Stimulated activated CD8-positive, alpha-beta memory T cell treated with anti-CD3 and anti-CD28 coated beads, Interleukin-4, amount 100 ng/mL, for 1 hour (primary cell): ENCODE measurements at places on chromosomes 5 and 9.

GRCh38 chr5:45508135-45508534, 188.0 kb downstream of the HCN1 start:
- DNase-seq: no peak

DNA sequence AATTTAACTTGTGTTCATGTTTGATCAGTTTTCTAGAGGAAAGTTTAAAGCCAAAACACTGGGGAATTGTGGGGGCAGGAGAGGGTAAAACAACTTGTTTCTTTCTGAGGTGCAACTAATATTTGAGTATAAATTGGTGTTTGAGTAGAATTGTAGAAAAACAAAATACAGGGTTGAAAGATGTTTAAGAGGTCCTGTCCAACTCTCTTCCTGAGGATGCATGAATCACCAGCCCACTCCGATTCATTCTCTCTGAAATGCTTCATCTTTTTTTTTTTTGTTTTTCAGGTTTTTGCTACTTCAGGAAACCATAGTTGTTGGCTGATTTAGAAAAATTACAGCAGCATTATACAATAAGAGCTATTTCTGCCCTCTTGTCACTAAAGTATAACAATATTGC, 42.4 kb upstream of the TMC1 start:
- DNase-seq: no peak

DNA sequence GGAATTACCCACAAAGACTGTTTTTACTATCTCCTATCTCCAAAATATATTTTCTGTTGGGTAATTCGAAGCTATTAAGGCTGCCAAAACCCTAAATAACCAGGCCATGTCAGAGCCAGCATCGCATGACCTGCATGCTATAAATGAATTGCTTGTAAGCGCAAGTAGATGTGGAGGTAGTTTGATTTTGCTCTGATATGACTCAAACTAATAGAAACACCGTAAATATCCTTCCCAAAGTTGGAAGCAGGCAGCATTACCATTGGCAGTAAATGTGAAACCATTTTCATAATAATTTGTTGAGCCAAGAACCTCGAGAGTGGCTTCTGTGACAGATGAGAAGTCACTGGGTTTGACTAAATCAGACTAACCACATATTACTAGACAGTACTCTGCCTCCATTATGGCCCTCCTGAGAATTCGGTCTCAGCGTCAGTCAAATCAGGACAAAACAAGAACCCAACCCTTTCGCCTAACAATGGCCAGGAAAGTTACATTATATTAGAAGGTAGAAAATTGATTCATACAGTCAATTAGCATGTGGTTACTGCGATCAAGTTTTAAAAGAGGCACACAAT, 289.8 kb downstream of the SPOCK1 start:
- no peak for DNase-seq

GRCh38 chr5:132666310-132667123, 7.3 kb upstream of the IL4 start:
- DNase-seq: no peak

GRCh38 chr5:146229222-146229621, 25.8 kb downstream of the RBM27 start:
- no peak for DNase-seq

DNA sequence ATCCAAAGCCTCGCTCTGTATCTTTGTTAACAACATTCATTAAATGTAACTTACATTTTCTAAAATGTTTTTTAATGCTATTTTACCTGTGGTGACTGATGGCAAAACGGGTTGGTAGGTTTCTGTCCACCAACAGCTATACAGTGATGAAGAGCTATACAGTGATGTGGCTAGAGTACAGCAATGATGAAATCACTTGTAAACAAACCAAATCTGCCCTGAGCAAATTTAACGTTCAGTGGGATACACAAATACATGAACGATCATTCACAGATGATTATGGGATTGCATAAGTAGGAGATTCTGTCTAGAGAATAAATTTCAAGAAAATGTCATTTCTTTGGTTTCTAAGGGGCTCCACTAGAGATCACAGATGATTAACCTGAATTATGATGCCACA, 132.7 kb downstream of the MPDZ start:
- no peak for DNase-seq

- no peak for DNase-seq
Measured at GRCh38 chr9:109733690-109734089, 46.3 kb upstream of the PALM2AKAP2 start.

DNA sequence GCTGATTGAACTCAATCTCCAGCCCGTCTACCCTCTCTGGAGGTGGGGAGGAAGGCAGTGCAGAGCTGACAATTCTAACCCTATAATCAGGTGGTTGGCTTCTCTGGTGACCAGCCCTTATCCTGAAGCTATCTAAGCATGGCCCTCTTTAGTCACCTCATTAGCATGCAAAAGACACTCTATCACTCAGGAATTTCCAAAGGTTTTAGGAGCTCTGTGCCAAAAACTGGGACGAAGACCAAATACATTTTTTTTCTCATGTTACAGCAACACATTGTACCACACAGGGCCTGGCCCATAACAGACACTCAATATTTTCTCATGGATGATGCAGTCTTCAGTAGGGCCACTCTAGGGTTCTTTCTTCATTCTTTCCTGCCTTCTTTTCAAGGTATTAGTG, 118.8 kb upstream of the VLDLR start:
- DNase-seq: no peak

DNA sequence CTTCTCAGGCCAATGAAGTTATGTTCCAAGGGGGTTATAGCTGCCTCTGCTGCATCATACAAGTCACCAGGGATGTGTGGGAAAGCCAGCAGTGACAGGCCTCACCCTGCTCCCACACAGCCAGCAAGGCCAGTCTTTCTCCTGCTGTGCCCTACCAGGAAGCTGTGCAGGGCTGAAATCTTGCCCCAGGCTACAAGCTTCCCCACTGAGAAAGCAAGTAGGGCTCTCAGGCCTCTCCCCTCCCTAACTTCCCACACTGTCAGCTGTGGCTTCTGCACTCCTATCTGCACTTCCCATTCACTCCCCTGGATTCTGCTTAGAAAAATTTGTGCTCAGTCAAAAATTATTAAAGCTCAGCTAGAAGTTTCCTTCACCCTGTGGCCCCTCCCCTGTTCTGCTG, 611.2 kb upstream of the ZNF608 start:
- DNase-seq: no peak

DNA sequence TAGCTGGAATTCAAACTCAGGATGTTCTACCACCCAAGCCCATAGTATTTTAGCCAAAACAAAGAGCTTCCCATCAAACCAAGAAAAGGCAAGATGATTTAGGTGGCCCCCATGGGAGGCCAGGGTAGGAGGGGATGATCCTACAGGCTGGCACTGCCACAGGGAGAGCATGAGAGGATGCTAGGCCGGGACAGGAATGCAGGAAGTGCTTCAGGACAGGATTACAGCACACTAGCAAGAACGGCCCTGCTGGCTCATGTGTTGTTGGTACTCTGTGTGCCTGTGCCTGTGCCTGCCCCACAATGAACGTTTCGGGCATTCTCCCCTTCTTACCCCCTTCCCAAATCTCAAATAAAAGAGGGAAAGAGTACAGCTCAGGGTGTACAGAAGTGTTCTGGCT, 110.7 kb upstream of the TRIM32 start:
- no peak for DNase-seq

DNA sequence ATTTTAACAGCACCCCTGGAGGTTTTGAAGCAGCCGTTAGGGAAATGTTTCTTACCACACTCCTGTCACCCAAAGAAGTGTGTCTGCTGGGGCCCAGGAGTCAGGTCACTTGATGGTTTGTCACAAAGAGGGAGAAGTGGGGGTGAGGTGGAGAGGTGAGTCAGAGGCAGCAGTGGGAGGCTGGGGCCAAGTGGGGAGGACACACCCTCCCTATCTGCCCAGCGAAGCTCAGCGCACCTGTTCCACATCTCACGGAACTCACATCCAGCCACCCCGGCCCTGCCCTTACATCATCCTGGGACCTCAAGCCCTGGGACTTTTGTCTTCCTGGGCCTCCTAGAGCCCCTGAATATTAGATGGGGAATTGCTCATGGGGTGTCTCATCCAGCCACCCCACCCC, 171.1 kb upstream of the SMIM23 start:
- no peak for DNase-seq

- DNase-seq: no peak
Measured at GRCh38 chr9:115794921-115795475, 358.6 kb upstream of the PAPPA start.

- no peak for DNase-seq
Measured at GRCh38 chr9:95003689-95004410, 277.4 kb downstream of the AOPEP start.

DNA sequence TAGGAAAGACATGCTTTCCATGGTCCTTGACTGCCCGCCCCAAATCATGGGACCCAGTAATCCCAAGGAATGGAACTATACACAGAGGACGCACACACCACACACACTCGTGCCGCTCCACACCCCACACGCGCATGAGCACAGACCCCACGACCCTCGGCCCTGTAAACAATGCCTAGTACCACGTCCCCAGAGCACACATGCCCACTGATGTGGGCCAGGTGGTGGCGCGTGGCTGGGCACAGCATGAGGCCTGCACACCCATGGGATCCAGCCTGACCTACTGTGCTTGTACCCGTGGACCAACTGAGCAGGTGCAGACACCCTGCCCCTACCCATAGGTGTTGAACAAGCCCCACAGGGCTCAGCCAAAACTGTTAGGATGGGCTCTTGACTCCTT, 739 bp downstream of the DBH start:
- no peak for DNase-seq

- DNase-seq: no peak
Measured at GRCh38 chr9:79862921-79863890, 291.4 kb downstream of the TLE4 start.

GRCh38 chr9:108609227-108609896, 246.4 kb downstream of the ACTL7B start:
- no peak for DNase-seq

DNA sequence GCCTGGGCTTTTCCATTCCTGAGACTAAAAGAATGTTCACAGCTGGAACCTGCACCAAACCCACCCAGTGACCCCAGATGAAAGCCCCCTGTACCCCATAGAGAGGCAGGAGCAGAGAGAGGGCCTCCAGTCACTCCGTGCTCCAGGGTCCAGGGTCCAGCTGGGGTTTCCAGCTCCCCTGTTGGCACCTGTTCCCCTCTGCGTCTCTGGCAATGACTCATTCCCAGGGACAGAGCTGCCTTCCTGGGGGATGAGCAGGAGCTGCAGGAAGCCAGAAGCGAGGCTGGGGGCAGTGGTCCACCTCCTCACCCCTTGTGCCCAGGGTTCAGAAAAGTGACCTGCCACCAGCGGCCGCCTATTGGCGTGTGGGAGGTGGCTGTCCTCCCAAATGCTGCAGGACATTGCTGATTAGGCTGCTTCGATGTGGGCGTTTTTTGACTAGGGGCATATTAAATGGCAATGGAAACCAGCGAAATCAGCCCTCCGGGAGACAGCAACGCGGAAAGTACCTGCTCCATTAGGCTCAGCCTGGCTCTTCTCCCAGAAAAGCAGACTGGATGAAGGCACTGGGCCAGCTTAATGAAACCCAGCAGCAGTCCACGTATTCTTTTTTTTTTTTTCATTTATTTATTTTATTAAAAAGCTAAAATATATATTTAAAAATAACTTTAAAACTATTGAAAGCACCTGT, 97.4 kb downstream of the DAP start:
- DNase-seq: no peak
